Heart left ventricle (tissue), 16 donors: ENCODE measurements at places on chromosomes 2 and 18. TPM values are rescaled to one million over a fixed set of nuclear protein-coding genes. Genes with fewer than 3 reads are reported as not detected.

STK17B gene
- 5.3 TPM for total RNA-seq

GRCh38 chr2:226115832-226116200 is 683.8 kb downstream of the IRS1 start:
- H3K27ac ChIP-seq = no peak overlapping the region
- no peak overlapping the region for H3K4me3 ChIP-seq
- no peaks in the 10 kb centered on the region for H3K27me3 ChIP-seq
- H3K4me1 ChIP-seq = no peaks in the 10 kb centered on the region
- no peaks in the 10 kb centered on the region for H3K36me3 ChIP-seq
- no peak for DNase-seq

DNA sequence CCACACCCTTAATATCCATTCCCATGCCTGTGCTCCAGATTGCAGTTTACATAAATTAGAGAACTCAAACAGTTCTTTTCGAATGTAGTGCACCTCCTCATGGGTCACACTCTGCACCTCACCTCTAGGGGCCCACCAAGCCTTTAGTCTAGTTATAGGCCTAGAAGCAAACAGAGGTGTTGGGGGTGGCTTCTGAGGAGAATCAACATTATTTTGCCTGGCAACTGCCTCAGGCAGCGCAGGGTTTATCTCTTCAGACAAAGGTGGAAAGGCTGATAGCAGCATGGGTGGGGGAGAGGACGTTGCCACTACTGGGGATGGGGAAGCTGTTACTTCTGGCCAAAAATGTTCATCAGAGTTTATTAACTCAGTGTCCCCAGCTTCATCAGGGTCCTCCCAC is 5.0 kb upstream of the GYPC start:
- no peak overlapping the region for H3K27ac ChIP-seq
- H3K4me3 ChIP-seq = no peak overlapping the region
- no peaks in the 10 kb centered on the region for H3K27me3 ChIP-seq
- no peaks in the 10 kb centered on the region for H3K36me3 ChIP-seq

- DNase-seq = no peak
- H3K36me3 ChIP-seq = no peaks in the 10 kb centered on the region
- peak overlapping the region; percentile 62 for H3K4me3 ChIP-seq
- no peak overlapping the region for H3K27ac ChIP-seq
Observed at GRCh38 chr2:215432759-215433594, 2.9 kb downstream of the FN1 start.

GRCh38 chr18:60248336-60249330 is 123.9 kb downstream of the MC4R start:
- no peaks in the 10 kb centered on the region for H3K27me3 ChIP-seq
- no peak overlapping the region for H3K27ac ChIP-seq
- no peak overlapping the region for H3K4me3 ChIP-seq
- DNase-seq = no peak
- H3K4me1 ChIP-seq = no peaks in the 10 kb centered on the region
- no peaks in the 10 kb centered on the region for H3K36me3 ChIP-seq
